Ureter (tissue), 1 donor: ENCODE measurements at places on chromosomes 6 and 20.

DNA sequence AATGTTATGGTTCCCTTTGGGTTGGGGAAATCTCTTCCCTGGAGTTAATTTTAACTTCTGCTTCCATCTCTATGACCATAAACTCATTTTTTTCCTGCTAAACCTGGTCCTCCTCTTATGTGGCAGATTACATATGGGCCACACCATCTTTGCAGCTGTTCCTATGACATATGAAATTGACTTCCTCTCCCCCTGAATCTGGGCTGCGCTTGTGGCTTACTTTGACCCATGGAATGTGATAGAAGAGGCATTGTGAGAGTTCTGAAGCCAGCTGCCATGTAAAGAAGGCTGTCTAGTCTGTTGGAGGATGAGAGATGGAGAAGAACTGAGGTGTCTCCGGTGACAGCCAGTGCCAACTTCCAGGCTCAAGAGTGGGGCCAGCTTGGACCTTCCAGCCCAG, 100.1 kb downstream of the CDC5L start:
- no peak for DNase-seq

- no peak for DNase-seq
Observed at GRCh38 chr6:44278774-44279697, 8.8 kb downstream of the TMEM151B start.

GRCh38 chr20:63154395-63154794, 61.5 kb downstream of the YTHDF1 start:
- DNase-seq = no peak

DNA sequence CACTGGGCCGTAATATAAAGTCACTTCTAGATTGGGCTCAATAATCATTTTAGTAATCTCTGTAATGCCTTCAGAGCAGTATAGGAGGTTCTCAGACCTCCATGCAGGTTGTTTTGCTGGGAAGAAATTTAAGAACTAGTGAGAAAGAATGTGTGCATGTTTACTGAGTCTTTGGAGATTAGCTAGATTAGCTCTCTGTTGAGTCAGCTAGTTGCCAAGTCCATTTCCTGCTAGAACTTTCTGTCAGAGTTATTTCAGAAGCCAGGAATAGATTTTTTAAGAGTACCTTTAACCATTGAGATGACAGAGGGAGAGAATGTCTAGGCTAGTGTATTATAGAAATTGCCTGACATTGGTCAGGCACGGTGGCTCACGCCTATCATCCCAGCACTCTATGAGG, 33.3 kb downstream of the ORC3 start:
- no peak for DNase-seq

GRCh38 chr6:53431704-53432103, 83.0 kb upstream of the ELOVL5 start:
- DNase-seq = no peak

DNA sequence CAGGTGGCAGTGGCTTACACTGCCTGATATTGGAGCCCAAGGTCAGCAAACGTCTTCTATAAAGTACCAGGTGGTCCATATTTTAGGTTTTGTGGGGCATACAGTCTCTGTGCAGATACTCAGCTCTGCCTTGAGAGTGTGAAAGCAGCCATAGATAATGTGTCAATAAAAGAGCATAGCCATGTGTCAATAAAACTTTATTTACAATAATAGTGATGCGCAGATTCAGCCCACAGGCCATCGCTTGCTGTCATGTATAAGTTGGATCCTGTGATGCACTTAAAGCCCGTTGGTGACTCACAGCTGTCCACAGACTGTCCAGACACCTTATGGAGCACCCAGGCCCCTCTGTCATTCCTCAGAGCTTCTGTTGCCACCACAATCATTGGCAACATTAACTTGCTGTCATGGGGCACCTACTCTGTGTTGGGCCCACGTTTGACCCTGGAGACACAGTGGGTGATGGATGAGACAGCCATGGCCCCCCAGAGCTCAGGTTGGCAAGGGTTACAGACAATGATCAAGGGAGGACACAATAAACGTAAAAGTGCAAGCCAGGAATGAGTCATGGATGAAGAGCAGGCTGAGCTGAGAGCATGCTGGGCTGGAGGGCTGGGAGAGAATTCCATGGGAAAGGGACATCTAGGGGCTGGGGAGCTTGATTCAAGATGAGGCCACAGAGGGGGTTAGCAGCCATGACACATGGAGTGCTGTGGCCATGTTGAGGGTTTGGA, 173.6 kb downstream of the TAF4 start:
- DNase-seq = no peak

- no peak for DNase-seq
Observed at GRCh38 chr6:43861212-43861894, 91.3 kb downstream of the VEGFA start.

- DNase-seq = no peak
Observed at GRCh38 chr6:43671011-43671800, 16.4 kb downstream of the MRPS18A start.

- no peak for DNase-seq
Observed at GRCh38 chr6:10194816-10195672, 219.8 kb downstream of the TFAP2A start.

GRCh38 chr6:3391902-3392458, 64.9 kb downstream of the SLC22A23 start:
- DNase-seq = no peak

GRCh38 chr6:169935348-169935718, 183.9 kb downstream of the ERMARD start:
- no peak for DNase-seq

DNA sequence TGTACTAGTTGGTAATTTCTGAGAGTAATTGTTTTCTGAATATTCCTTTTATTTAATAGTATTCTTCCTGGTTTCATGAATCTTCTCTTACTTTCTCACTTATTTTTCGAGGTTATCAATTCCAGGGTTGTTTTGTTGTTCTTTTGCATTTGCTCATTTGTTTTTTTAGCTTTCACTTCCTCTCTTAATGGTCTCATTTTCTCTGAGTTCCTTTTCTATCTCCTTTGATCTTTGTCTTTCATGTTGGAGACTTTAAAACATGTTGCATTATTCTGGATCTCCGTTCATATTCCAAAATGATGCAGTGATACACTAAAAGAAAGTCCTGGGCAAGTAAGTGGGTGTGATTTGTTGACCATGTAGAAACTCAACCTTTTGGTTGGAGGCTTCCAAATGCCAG, 345.3 kb upstream of the SLC35B3 start:
- no peak for DNase-seq

- DNase-seq = no peak
Observed at GRCh38 chr6:155050311-155050710, 55.2 kb downstream of the TIAM2 start.

DNA sequence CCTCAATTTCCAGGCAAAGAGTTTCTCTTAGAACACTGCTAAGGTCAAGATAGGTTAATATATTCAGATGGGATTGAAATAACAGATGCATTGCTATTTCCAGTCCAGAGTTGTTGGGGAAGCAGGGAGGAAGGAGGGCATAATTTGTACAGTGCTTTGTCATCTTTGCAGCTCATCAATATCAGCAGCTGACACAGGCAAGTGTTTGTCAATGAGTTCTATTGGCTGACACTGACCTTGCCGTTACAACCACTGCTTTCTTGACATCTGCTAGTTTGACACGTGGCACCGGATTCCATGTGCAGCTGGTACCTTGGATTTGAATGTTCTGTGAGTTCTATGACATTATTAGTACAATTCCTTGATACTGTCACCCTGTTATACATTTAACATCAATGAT, 28.0 kb upstream of the MLIP start:
- DNase-seq = no peak

- DNase-seq = no peak
Observed at GRCh38 chr6:15303162-15303919, 57.5 kb downstream of the JARID2 start.

- no peak for DNase-seq
Observed at GRCh38 chr6:135921188-135921587, 69.7 kb downstream of the PDE7B start.

GRCh38 chr6:18507561-18507960, 120.4 kb downstream of the RNF144B start:
- no peak for DNase-seq
